Activated CD4-positive, alpha-beta memory T cell treated with anti-CD3 and anti-CD28 coated beads, Interleukin-2, amount 10 ng/mL, durations not matched to agents 7 days and 5 days (primary cell): ENCODE measurements at places on chromosomes 12 and 14. TPM values are rescaled to one million over a fixed set of nuclear protein-coding genes. Genes with fewer than 3 reads are reported as not detected.
A peak's percentile ranks its signal among the peaks of the same experiment; 100 is the strongest.

GRCh38 chr14:92724516-92725340, 23.7 kb downstream of the LGMN start:
- H3K27ac ChIP-seq, result no peak overlapping the region
- DNase-seq, result no peak
- H3K4me3 ChIP-seq, result no peak overlapping the region
- peaks cover 24% of the 10 kb centered on the region for H3K27me3 ChIP-seq
- peaks cover 35% of the 10 kb centered on the region for H3K4me1 ChIP-seq

GRCh38 chr14:65095633-65096205, 6.6 kb downstream of the MAX start:
- no peak overlapping the region for H3K4me3 ChIP-seq
- H3K27me3 ChIP-seq, result no peaks in the 10 kb centered on the region
- H3K27ac ChIP-seq, result peak overlapping the region; percentile 48
- no peak for DNase-seq

DNA sequence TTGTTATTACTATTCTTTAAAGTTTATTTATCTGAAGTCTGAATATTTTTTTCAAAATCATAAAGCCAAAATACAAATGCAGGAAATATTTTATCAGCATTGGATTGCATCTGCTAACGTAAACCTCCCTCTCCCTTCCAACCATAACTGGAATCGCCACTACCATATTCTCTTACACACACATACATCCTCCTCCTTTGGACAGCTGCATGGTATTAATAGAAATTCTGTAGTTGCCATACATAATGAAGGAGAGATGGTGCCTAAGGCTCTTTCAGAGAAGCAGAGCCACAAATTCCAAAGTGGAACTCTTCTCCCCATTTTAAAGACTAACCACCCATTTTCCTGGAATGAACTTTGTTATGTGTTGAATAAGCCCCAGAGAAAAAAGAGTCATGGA, 352.7 kb downstream of the MDGA2 start:
- H3K4me3 ChIP-seq, result no peak overlapping the region
- no peaks in the 10 kb centered on the region for H3K27me3 ChIP-seq
- DNase-seq, result no peak
- H3K36me3 ChIP-seq, result no peaks in the 10 kb centered on the region
- H3K4me1 ChIP-seq, result no peaks in the 10 kb centered on the region

DNA sequence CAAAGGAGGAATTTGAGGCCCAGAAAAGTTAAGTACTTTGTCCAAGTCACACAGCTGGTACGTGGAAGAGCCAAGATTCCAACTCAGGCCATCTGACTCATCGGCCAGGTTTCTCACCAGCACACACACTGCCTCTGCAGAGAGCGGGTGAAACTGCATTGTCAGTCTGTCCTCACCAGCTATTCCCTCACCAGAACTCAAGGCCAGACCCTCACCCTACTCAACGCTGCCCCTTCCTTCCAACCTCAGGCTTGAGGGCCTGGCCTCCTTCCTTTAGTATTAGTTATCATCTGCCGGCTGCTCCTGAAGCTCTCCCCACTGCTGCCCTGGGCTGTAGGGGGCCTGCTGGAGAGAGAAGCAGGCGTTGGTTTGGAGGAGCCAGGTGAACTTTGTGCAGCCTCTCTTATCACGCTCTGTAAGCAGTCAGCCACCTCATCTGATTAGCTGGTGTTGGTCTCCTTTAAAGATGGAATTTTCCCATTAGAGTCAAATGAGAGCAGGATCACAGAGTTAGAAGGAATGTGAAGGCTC, 16.6 kb upstream of the PLEK2 start:
- H3K27me3 ChIP-seq, result peaks cover 42% of the 10 kb centered on the region
- H3K4me3 ChIP-seq, result no peak overlapping the region
- H3K36me3 ChIP-seq, result no peaks in the 10 kb centered on the region
- peaks cover under 1% of the 10 kb centered on the region for H3K4me1 ChIP-seq
- no peak overlapping the region for H3K27ac ChIP-seq
- no peak for DNase-seq

GRCh38 chr12:23340351-23340750, 609.1 kb downstream of the SOX5 start:
- no peak for DNase-seq
- H3K4me3 ChIP-seq, result no peak overlapping the region
- H3K4me1 ChIP-seq, result no peaks in the 10 kb centered on the region
- H3K27ac ChIP-seq, result no peak overlapping the region
- H3K27me3 ChIP-seq, result no peaks in the 10 kb centered on the region
- H3K36me3 ChIP-seq, result no peaks in the 10 kb centered on the region

DNA sequence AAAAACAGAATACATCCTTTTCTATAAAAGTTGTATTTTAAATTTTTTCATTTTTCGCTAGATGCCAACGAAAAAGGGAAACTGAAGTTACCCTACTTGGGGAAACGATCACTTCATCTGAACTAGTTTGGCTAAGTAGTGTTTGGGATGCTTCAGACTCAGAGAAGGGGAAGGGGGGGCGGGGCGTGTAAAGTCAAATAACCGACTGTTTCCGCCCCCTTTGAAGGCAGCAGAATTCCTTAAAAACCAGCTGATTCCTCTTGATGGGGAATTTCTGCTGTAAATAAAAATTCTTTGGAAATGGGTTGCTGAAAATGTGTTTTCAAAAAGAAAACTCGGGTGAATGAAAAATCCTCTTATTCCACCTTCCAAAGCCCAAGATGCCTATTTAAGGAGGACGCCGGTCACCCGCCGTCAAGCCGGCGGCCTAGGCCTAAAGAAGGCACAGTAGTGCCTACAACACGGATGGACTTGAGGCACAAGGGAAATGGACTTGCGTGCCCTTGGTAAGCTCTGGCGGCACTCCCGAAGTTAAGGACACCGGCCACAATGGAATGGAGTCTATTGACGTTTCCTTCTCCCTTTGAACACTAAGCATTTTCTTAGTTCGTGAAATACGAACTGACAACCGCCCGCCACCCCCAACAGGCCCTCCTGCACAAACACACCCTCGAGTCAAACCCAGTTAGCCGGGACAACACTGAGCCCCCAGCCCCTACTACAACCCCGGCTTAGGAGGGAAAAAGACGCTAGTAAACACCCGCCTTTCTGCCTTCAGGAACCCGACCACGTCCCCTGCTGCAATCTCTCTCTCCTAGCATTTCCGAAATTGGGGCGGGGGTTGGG, 1.9 kb downstream of the ATXN2 start:
- no peaks in the 10 kb centered on the region for H3K27me3 ChIP-seq
- H3K4me1 ChIP-seq, result peaks cover 37% of the 10 kb centered on the region
- peaks cover 5% of the 10 kb centered on the region for H3K36me3 ChIP-seq

GRCh38 chr12:95173392-95174251, 43.6 kb downstream of the FGD6 start:
- no peak overlapping the region for H3K27ac ChIP-seq
- no peak for DNase-seq
- H3K27me3 ChIP-seq, result peaks cover 2% of the 10 kb centered on the region

DNA sequence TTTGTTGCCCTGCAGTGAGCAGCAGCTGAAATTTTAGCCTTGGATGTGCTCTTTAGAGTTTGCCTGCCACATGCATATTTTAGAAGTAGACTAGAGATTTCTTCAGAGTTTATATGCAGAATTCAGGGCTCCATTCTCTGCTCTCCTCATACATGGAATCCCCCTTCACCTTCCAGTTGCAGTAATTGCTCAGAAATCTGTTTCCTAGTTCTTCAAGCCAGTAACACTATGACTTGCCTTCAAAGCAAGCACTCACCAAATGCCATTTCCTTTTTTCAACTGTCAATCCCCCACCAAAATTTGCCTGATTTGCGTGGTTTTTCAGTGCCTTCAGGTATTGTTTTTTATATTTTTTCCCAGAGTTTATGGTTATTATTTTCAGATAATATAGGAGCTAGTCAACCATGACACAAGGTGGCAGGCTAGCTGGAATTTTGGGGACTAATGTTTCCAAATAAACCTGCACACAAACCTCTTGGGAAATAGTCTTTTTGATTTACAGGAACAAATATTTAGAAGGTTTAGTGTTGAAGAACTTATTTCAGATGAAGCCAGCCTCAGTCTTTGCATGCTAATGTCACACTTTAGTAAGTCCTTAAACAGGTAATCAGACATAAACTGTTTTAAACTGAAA, 79.2 kb downstream of the ASCL1 start:
- no peak for DNase-seq
- no peak overlapping the region for H3K27ac ChIP-seq
- no peaks in the 10 kb centered on the region for H3K36me3 ChIP-seq
- H3K4me3 ChIP-seq, result no peak overlapping the region
- peaks cover 1% of the 10 kb centered on the region for H3K27me3 ChIP-seq

- no peak overlapping the region for H3K27ac ChIP-seq
- H3K27me3 ChIP-seq, result no peaks in the 10 kb centered on the region
- H3K4me1 ChIP-seq, result no peaks in the 10 kb centered on the region
- DNase-seq, result no peak
Measured at GRCh38 chr12:19338405-19338804, 100.9 kb upstream of the AEBP2 start.

- H3K4me1 ChIP-seq, result peaks cover 25% of the 10 kb centered on the region
- H3K27ac ChIP-seq, result no peak overlapping the region
- H3K36me3 ChIP-seq, result peaks cover 57% of the 10 kb centered on the region
- H3K27me3 ChIP-seq, result no peaks in the 10 kb centered on the region
- no peak for DNase-seq
Measured at GRCh38 chr12:57470970-57471656, 8.6 kb downstream of the ARHGAP9 start.

DNA sequence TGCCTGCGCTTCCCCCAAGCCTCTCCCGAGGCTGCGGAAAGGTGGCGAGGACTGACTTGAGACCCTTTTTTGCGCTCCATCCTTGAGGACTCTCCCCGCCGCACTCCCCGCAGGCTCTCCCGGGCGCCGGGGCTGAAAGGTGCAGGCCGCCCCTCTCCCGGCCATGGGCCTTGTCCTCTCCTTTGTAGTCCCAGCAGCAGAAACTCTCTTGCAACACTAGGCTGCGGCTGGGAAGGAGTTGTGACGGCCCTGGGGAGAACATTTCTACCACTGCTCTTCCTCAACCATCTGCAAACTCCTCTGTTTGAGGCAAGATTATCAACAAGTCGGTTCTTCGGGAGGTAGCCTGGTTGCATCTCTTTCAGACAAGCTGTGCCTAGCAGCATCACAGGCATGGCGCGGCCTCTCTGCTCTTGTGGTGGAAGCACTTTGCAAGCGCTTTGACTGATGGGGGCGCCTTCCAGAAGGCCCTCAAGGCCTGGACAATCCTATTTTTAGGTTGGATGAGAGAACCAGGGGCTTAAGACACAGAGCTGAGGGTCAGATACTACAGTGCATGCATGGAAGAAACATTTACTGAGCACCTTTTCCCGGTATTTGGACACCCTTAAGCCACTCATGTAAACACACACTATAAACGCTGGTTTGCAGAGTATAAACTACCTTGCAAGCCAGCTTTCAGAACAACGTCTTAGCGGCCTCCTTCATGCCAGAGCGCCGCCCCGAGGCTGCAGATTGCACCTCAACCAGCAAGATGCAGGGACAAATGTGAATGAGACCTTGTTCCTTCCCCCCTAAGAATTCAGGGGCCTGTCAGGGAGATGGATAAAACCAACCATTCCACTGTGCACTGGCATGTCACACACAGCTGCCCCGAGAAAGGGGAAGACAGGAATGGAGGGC, 1.2 kb upstream of the PRIMA1 start:
- no peak overlapping the region for H3K27ac ChIP-seq
- H3K4me1 ChIP-seq, result peaks cover 7% of the 10 kb centered on the region
- H3K36me3 ChIP-seq, result no peaks in the 10 kb centered on the region
- peaks cover 70% of the 10 kb centered on the region for H3K27me3 ChIP-seq

GRCh38 chr12:9349888-9350885, 142.0 kb upstream of the PZP start:
- H3K27me3 ChIP-seq, result no peaks in the 10 kb centered on the region
- H3K4me3 ChIP-seq, result no peak overlapping the region
- H3K27ac ChIP-seq, result no peak overlapping the region
- H3K36me3 ChIP-seq, result peaks cover 16% of the 10 kb centered on the region
- DNase-seq, result no peak

- no peaks in the 10 kb centered on the region for H3K27me3 ChIP-seq
- DNase-seq, result peak; percentile 76
- H3K4me3 ChIP-seq, result peak within 1 kb of the TSS; percentile 67
- H3K36me3 ChIP-seq, result no peaks in the 10 kb centered on the region
Measured at GRCh38 chr14:58395812-58396788, at the start of gene TOMM20L. Gene TOMM20L (plus strand): TSS chr14:58395930. CDS start chr14:58395958, 28 bp downstream.

DNA sequence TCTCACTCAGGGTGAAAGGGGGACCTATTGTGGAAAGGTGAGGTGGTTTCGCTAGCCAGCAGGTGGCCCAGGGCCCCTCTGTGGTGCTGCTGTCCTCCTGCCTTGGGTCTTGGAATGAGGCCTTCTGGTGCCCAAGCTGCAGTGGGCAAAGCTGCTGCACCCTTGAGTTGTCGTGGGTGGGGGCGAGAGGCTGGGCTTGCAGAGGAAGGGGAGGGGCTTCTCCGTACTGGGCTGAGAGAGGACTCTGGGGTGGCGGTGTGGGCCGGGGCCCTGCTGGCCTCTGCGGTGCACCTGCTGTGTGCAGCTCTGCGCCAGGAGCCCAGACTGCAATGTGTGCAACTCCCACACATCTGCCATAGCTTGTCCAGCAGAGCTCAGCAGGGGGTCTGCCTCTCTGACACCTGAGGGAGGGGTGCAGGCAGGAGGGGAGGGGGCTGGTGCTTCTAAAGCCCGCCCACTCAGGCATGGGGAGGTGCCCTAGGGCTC, 145.8 kb downstream of the KIF26A start:
- H3K36me3 ChIP-seq, result peaks cover 4% of the 10 kb centered on the region
- no peak overlapping the region for H3K27ac ChIP-seq
- no peak overlapping the region for H3K4me3 ChIP-seq
- H3K27me3 ChIP-seq, result no peaks in the 10 kb centered on the region

DNA sequence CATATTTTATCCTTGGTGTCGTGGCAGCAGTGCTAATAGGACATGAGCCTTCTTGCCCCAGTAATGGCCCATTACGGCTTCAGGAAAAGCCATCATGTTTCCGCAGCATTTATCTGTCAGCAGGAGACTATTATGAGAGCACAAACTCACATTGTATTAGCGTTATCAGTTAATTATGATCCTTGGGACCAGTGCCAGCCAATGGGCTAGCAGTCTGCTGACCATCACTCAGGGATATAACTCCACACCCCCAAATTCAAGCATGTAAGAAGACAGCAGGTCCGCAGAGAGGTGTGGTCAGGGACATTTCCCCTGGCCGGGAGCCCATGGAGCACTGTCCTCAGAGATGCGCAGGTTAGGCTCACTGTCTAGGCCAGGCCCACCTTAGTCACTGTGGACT, 4.9 kb upstream of the ESRRB start:
- no peaks in the 10 kb centered on the region for H3K4me1 ChIP-seq
- no peak overlapping the region for H3K27ac ChIP-seq
- no peaks in the 10 kb centered on the region for H3K36me3 ChIP-seq
- no peak for DNase-seq
- H3K27me3 ChIP-seq, result peaks cover 38% of the 10 kb centered on the region
- no peak overlapping the region for H3K4me3 ChIP-seq

GOLT1B gene
- total RNA-seq, result 44.1 TPM

SLIRP gene
- 76.7 TPM for total RNA-seq

RAB3IP gene
- total RNA-seq, result 29.9 TPM

CLEC9A gene
- not detected for total RNA-seq

GON7 gene
- 18.2 TPM for total RNA-seq

GZMB gene
- total RNA-seq, result 682 TPM

PPP1R1A gene
- not detected for total RNA-seq

CYP27B1 gene
- total RNA-seq, result 4.3 TPM

TGM1 gene
- 4.4 TPM for total RNA-seq

TAS2R46 gene
- total RNA-seq, result 0.95 TPM

GTF2A1 gene
- 36.0 TPM for total RNA-seq

CELA1 gene
- total RNA-seq, result not detected

OTOGL gene
- total RNA-seq, result not detected
